M059J (cell line): ENCODE measurements at places on chromosomes 2 and 18.

- DNase-seq = no peak
Measured at GRCh38 chr2:180352620-180353019, 345.5 kb upstream of the CWC22 start.

DNA sequence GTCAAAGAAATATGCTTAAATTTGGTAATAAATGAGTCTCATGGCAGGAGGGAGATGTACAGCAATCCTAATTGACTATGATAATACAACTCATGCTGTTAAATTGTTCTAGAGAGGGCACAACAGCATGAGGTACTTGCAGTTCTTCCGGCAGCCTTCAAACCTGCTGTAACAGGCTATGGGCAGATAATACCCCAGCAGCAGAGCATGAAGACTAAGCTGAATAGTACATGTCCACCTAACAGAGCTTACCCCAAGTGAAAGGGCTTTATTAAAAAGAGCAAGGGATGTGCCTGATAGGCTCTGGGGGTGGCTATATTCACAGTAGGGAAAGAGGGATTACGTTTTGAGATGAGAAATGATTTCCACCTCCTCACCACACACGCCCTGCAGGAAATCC lies 28.9 kb downstream of the MRO start:
- no peak for DNase-seq

GRCh38 chr2:235267251-235267650 lies 226.6 kb upstream of the AGAP1 start:
- no peak for DNase-seq

- peak; percentile 21 for DNase-seq
Measured at GRCh38 chr2:64374686-64375085, 79.3 kb upstream of the LGALSL start.

GRCh38 chr2:129233751-129234406 lies 745.6 kb upstream of the RAB6C start:
- DNase-seq = no peak

GRCh38 chr2:235894839-235895238 lies 273.3 kb downstream of the GBX2 start:
- no peak for DNase-seq

GRCh38 chr2:209577376-209578357 lies 153.8 kb downstream of the MAP2 start:
- DNase-seq = peak; percentile 16

DNA sequence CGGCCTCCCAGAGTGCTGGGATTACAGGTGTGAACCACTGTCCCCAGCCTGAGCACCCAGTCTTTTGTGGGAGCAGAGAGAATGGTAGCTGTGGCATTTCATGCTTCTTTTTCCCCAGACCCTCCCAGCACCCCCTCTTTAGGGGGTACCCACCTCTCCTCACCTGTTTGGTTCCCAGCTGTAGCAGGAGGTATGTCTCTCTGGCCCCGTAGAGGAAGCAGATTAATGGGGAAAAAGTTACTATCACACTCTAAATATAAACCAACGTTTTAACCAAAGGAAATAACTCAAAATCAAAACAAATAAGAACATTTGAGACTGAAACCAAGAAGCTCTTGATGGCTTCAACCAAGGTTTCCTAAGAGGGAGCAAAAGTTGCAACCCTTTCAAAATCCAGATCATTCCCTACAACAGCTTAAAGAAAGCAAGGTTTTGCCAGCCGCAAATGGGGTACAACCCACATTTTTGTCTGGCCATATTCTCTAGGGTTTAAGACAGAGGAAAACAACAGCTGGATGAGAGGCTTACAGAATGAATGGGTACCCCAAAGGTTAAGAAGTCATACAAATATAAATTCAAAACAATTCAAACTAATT lies 8.0 kb downstream of the RNF125 start:
- DNase-seq = no peak
